H1 (cell line): ENCODE measurements at places on chromosomes 1 and 21. TPM values are rescaled to one million over a fixed set of nuclear protein-coding genes. Genes with fewer than 3 reads are reported as not detected.

KRTAP21-2 gene
- not detected in 2 replicates for total RNA-seq

TNFRSF18 gene
- total RNA-seq, result 0.92 and 1.5 TPM in 2 replicates

CATSPERE gene
- 0.27 and 0.45 TPM in 2 replicates for total RNA-seq

PLA2G2A gene
- total RNA-seq, result 0.69 and 1.0 TPM in 2 replicates

DCDC2B gene
- total RNA-seq, result not detected in 2 replicates

DNA sequence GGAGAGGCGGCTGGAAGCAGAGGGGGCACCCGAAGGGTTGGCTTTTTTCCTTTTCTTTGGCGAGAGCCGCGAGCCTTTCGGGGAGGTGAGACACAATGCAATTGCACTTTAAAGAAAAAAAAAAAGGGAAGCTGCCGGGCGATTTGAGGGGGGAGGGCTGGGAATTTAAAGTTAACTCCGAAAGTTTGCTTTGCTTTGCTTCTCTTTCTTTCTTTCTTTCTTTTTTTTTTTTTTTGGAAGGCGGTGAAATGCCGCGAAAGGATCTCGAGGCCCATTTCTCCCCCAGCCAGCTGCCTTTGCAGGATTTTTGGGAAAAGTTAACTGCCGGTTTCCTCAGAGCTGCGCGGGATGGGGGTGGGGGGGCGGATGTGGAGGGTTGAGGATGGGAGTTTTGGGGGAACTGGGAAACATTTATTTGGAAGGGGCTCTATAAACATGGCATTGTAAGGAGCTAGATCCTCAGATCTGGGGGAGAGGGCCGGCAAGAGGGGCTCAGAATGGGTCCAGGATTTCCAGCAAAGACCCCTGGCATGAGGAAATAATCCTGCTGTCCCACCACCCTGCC lies 997 bp downstream of the ZNF362 start:
- H3K4me1 ChIP-seq, result no peaks in the 10 kb centered on the region
- DNase-seq, result no peak
- no peaks in the 10 kb centered on the region for H3K27me3 ChIP-seq
- no peaks in the 10 kb centered on the region for H3K36me3 ChIP-seq

GRCh38 chr1:184541537-184542152 lies 154.8 kb downstream of the C1orf21 start:
- H3K27ac ChIP-seq, result no peak overlapping the region
- DNase-seq, result no peak
- no peak overlapping the region for H3K4me3 ChIP-seq

DNA sequence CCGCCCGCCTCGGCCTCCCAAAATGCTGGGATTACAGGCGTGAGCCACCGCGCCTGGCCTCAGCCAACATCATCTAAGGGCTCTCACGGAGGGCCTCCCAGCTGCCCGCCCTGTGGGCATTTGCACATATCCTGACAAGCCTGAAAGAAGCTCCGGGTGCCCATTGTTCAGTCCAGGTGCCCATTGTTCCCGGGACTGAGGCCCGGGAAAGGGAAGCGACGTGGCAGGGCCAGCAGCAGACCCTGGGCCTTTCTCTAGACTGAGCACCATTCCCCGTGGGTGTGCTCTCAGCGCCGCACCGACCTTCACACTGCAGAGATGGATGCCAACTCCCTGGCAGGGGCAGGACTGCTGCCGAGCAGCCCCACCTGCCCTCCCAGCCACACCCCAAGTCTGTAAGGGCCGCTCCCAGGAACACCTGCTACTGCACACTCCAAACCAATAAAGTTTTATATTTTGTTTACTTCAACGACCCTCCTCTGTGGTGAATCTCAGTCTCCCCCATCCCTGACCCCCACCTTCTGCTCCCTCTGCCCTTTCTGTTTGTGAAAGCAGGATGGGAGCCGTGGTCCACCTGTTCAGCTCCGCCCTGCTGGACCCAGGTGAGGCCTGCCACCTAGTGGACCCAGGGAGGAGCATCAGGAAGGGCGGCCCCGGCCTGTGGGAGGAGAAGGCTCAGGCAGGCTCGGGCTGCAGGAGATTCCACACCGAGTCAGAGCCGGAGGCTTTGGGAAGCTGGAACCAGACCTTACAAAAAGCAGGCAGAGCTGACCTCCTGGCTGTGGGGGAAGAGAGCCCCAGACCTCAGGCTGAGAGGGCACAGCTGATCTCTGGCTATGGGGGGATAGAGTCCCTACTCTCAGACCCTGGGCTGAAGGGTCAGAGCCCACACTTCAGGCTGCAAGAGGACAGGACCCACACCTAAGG lies 1.1 kb upstream of the TMEM82 start:
- peak; percentile 61 for DNase-seq
- no peak overlapping the region for H3K27ac ChIP-seq
- no peaks in the 10 kb centered on the region for H3K36me3 ChIP-seq
- no peak overlapping the region for H3K4me3 ChIP-seq

DNA sequence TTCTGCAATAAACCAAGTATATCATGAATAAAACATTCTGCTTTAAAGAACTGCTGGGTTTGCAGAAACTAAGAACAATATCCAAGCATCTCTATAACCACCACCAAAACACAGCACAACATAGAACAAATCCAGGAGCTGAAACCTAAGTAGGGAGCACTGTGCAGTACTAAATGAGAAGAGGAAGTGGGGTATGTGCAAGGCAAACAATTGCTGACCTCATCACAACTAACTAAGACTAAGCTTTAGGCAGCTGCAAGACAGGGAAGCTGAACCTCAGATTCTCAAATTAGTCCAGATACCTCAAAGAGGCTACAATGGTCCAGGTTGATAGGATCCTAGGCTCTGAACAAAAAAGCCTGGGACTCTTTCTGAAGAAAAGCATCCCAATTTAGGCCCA lies 172.6 kb downstream of the SLC44A5 start:
- no peak for DNase-seq
- H3K36me3 ChIP-seq, result no peaks in the 10 kb centered on the region
- no peaks in the 10 kb centered on the region for H3K27me3 ChIP-seq
- H3K27ac ChIP-seq, result no peak overlapping the region
- H3K4me3 ChIP-seq, result no peak overlapping the region
- H3K4me1 ChIP-seq, result no peaks in the 10 kb centered on the region

- no peaks in the 10 kb centered on the region for H3K27me3 ChIP-seq
- DNase-seq, result no peak
- no peak overlapping the region for H3K4me3 ChIP-seq
- no peaks in the 10 kb centered on the region for H3K36me3 ChIP-seq
- no peak overlapping the region for H3K27ac ChIP-seq
- H3K4me1 ChIP-seq, result no peaks in the 10 kb centered on the region
Observed at GRCh38 chr1:101371259-101371658, 134.4 kb downstream of the S1PR1 start.

- no peak for DNase-seq
- H3K27ac ChIP-seq, result no peak overlapping the region
- no peaks in the 10 kb centered on the region for H3K36me3 ChIP-seq
- no peak overlapping the region for H3K4me3 ChIP-seq
Observed at GRCh38 chr1:209703834-209704504, 677 bp upstream of the HSD11B1 start.

- DNase-seq, result no peak
- peaks cover 19% of the 10 kb centered on the region for H3K4me1 ChIP-seq
- no peaks in the 10 kb centered on the region for H3K36me3 ChIP-seq
- H3K27ac ChIP-seq, result no peak overlapping the region
- H3K4me3 ChIP-seq, result no peak overlapping the region
- H3K27me3 ChIP-seq, result no peaks in the 10 kb centered on the region
Observed at GRCh38 chr1:182633657-182634281, 29.6 kb upstream of the RGS16 start.

- H3K36me3 ChIP-seq, result no peaks in the 10 kb centered on the region
- no peak overlapping the region for H3K27ac ChIP-seq
- H3K27me3 ChIP-seq, result no peaks in the 10 kb centered on the region
- peak; percentile 56 for DNase-seq
- no peaks in the 10 kb centered on the region; the same call in 1 of the 2 replicates for H3K4me1 ChIP-seq
Observed at GRCh38 chr1:176479971-176480370, 17.0 kb downstream of the PAPPA2 start.

GRCh38 chr1:92211166-92211565 lies 6.5 kb upstream of the C1orf146 start:
- no peaks in the 10 kb centered on the region for H3K27me3 ChIP-seq
- H3K27ac ChIP-seq, result no peak overlapping the region
- H3K36me3 ChIP-seq, result no peaks in the 10 kb centered on the region
- H3K4me3 ChIP-seq, result no peak overlapping the region
- DNase-seq, result no peak

- no peaks in the 10 kb centered on the region for H3K4me1 ChIP-seq
- no peaks in the 10 kb centered on the region for H3K36me3 ChIP-seq
- DNase-seq, result no peak
- no peak overlapping the region for H3K27ac ChIP-seq
Observed at GRCh38 chr1:3331564-3331963, 122.9 kb upstream of the ARHGEF16 start.

- H3K36me3 ChIP-seq, result no peaks in the 10 kb centered on the region
- no peak for DNase-seq
- no peaks in the 10 kb centered on the region for H3K27me3 ChIP-seq
Observed at GRCh38 chr1:22039594-22040285, 12.8 kb upstream of the CDC42 start.
